ENCODE measurements at places on chromosomes 11 and 22.

GRCh38 chr22:21753374-21754111 lies 17.9 kb upstream of the YPEL1 start:
- DNase-seq: no peak

DNA sequence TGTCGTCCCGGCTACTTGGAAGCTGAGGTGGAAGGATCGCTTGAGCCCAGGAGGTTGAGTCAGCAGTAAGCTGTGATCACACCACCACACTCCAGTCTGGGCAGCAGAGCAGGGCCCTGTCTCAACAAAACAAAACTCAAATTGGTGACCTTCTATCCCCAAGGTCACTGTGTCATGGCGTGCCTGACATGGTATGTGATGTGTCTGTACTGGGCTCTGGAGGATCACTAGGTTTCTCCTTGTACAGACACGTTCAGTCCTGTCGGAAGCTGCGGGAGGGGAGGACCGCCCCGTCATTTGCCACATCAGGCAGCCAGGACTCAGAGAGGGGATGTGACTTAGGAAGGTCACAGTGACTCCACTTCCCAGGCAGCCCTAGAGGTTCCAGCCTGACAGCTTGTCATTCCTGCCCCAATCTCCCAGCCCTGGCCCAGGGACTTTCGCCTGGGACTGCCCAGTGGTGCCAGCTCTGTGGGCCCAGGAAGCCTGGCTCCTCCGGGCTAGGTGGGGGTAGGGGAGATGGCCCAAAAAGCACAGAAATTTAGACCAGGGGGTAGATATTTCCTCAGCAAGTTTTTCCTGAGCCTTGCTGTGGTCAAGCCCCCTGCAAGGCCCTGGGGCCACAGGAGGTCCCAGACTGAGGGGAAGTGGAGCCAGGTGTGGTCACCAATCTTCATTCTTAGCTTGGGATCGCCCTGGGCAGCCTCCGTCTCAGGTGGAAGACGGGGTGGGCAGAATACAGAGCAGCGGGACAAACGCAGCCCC lies 53.2 kb downstream of the TRIOBP start:
- DNase-seq: no peak

DNA sequence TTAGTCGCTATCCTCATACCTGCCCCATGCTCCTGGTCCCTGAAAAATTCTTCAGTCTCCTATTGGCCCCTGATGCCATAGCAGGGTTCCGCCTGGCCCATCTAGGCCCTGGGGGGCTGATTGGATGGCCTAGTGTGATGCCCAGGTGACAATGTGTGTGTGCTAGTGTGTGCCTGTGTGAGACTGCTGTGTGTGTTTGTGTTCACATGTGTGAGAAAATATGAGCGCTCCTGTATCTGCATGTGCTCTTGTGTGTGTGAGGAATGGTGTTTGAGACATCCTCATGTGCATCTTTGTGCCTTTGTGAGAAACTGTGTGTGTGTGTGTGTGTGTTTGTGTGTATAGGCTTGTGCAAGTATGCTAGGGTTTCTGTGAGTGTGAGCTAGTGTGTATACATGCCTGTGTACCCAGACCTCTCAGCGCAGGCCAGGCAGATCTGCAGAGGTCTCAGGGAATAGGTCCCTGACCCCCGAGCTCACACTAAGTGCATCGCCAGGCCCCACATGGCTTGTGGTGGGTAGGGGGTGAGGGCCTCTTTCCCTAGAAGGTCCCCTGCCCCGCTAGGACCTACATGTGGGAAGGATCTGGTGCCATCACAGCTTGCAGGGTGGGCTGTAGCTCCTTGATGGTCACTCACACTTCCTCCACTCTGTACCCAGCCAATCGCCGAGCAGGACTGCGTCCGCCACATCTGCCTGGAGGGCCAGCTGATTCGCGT lies 64.6 kb downstream of the OTOG start:
- peak; percentile 9 for DNase-seq

- no peak for DNase-seq
Observed at GRCh38 chr22:17552737-17553136, 10.6 kb upstream of the SLC25A18 start.

DNA sequence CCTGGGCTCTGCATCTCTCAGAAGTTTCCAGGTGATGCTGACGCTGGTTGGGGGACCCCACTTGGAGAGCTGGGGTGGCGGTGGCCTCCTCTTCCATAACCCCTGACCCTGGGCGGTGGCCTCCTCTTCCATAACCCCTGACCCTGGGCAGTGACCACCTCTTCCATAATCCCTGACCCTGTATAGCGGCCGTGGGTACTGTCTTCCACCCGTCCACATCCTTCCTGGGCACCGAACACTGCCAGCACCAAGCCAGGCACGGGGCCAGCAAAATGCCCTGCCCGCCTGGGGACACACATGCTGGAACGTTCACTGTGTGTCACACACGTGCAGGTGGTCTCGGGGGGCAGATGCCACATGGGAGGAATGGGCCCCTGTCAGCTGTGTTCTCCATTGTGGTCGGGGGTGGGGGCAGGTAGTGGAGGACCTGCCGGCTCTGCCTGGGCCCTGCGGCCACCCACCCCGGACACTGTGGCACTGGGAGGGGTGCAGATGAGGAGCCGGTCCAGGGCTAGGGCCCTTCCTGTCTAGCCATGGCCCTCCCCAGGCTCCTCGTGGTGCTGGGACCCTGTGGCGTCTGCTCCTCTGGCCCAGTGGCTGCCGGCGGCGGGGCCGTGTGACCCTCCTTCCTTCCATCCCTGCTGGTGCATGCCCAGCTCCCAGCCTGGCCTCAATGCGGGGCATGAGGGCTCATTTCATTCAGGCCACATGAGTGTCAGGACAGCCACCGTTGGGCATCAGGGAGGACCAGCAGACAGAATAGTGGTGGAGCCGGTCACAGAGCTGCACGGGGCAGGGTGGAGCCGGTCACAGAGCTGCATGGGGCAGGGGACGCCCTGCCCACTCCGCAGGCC lies 10.8 kb downstream of the BRSK2 start:
- no peak for DNase-seq

GRCh38 chr22:30234786-30235470 lies 11.6 kb downstream of the LIF start:
- DNase-seq: no peak

GRCh38 chr11:65291613-65292012 lies 23.1 kb upstream of the CDC42EP2 start:
- no peak for DNase-seq

GRCh38 chr11:56531856-56532255 lies 11.2 kb downstream of the OR5M11 start:
- DNase-seq: no peak

- DNase-seq: no peak
Observed at GRCh38 chr22:22201930-22202343, 42.6 kb upstream of the VPREB1 start.

- no peak for DNase-seq
Observed at GRCh38 chr11:129652835-129653234, 162.8 kb upstream of the TMEM45B start.

GRCh38 chr11:132051704-132052103 lies 681.3 kb downstream of the NTM start:
- DNase-seq: no peak

GRCh38 chr22:11360632-11361031 lies 4167.4 kb upstream of the OR11H1 start:
- no peak for DNase-seq

DNA sequence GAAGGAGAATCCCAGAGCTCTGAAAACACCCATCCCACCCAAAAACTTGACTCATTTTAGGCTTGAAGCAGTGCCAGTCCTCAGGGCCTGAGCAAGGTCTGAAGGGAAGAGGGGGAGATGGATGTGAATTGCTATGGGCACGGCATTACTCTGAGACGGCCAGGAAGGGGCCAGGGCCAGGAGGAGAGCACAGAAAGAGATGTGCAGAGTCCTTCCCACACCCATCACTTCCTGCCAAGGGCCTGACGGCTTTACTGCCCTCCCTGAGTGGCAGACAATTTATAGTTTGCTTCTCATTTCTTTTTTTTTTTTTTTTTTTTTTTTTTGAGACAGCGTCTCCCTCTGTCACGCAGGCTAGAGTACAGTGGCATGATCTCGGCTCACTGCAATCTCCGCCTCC lies 22.5 kb downstream of the TAB1 start:
- DNase-seq: no peak

DNA sequence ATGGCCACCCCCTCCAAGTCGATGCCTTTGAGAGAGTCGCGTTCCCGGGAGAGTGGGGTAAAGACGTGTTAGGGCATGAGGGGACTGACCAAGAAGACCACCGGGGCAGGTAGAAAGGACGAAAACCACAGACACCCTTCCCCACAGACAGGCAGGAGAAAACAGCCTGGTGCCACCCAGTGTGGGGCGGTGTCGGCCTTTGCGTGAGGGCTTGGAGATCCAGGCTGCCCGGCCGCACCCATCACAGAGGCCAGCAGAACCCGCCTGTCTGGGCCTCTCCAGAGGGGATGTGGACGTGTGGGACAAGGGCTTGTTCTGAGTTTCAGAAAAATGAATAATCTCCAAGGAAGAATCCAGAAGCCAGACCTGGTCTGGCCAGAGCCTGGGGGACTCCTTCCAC lies 30.8 kb downstream of the DAGLA start:
- DNase-seq: no peak

DNA sequence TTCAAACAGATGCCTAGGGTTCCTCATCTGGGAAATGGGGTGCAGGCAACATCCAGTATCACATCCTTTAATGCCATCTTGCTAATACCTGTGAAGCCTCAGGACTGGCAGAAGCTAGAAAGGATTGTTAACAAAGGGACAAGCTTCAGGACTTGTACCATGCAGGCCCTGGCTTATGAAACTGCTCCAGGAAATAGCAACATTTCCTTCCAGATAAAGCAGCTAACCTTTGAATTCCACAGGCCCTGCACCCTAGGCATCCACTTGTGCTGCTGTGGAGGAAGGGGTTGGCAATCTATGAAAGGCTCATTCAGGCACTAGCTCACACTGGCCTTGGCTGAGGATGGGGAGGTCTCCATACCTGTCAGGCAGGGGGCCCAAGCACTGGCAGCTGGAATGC lies 87.2 kb downstream of the BTBD10 start:
- no peak for DNase-seq

DNA sequence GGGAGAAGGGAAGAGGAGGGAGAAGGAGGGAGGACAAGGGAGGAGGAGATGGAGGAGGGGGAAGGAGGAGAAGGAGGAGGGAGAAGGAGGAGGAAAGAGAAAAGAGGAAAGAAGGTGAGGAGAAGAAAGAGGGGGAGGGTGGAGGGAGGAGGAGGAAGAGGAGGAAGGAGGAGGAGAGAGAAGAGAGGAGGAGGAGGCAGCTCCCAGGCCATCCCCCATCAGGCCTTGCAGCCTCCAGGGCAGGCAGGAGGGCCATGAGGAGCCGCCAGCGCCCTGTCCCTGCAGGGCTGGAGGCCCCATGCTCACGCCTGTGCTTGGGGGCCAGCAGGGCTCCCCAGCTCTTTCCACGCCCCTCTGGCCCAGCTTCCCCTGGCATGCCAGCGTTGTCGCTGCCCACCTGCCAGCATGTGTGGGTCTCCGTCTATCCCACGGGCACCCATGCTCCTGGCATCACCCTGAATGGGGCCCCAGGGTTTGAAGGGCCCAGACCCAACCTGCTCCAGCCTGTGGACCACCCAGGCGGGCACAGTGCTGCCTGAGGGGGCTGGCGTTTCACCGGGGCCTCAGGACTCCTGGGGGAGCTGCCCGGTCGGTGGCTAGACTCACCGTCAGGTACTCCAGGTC lies 5.2 kb downstream of the TSPAN32 start:
- DNase-seq: no peak

DNA sequence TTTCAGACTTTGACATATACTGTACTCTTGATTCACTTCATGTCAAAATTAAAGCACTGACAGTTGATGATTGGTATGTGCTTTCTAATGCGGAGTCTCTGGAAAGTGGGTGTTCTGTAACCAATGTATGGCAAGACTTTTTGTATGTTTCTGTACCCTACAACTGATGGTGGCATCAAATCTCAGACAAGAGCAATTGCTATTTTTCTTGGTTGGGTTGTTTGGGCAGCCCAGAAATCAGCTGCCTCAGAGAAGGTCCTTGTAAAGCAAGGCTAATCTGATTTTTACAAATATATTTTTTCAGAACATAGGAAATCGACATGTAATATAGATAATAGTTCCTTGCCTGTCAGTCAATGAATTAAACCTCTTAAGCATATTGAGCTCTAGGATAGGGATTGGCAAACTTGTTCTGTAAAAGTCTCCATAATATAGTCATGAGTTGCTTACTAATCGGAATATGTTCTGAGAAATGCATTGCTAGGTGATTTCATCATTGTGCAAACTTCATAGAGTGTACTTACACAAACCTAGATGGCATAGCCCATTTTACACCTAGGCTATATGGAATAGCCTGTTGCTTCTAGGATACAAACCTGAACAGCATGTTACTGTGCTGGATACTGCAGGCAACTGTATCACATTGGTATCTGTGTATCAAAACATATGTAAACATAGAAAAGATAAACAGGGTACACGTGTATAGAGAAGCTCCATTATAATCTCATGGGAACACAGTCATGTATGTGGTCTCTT lies 10.2 kb upstream of the OOSP4A start:
- DNase-seq: no peak

DNA sequence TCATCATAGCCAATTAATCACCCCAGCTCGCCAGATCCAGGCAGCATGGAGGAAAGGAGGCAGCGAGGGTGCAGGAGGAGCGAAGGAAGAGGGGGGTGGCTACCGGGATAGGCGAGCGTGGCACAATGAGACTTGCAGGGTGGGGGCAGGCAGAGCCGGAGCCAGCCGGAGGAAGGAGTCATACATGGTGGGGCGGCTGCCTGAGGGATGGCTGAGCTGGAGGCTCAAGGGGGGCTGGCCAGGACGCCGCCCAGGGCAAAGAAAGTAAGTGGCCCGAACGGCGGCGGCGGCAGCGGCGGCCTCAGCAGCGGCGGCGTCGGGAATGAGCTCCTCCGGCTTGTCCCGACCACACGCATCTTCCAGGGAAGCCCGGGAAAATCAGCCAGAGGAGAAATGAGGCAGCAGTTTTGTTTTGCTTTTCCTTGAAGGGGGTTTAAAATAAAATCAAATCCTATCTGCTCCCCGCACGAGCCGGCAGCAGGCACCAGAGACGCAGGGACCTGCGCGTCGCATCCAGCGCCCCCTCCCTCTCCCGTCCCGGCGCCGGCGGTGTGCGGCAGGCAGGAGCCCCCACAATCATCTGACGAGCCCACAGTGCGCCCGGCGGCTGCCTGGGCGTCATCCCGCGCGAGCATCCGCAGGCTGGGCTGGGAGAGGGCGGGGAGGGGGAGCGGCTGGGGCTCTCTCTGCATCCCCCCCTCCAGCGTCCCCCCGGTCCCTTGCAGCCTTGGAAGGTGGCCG lies 263.6 kb downstream of the CTTN start:
- no peak for DNase-seq

GRCh38 chr11:114273071-114273470 lies 23.1 kb upstream of the NNMT start:
- DNase-seq: no peak

All from activated CD8-positive, alpha-beta T cell treated with anti-CD3 and anti-CD28 coated beads, Interleukin-2, amount 10 ng/mL, durations not matched to agents 7 days and 5 days (primary cell).